HCEC 1CT (cell line): ENCODE measurements at places on chromosomes 1 and 21.

- DNase-seq = no peak
These were observed 58.9 kb downstream of the RHOU start for GRCh38 chr1:228794173-228794572.

DNA sequence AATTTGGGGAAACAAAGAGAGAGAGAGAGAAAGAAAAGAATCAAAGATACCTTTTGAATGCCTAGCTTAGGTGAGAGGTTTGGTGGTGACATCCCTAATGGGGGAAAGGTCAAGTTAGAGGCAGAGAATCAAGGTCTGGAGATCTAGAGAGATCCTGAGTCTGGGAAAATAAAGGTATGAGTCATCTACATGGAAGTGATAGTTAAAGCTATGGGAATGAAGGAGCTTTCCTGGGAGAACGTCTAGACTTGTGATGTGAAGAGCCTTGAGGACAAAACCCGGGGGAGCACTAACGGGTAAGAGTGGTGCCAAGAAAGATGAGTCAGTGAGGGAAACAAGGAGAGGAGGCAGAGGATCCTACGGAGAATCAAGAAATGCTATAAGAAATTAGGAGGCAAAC is 110.8 kb upstream of the RUNX1 start:
- peak; percentile 7 for DNase-seq

DNA sequence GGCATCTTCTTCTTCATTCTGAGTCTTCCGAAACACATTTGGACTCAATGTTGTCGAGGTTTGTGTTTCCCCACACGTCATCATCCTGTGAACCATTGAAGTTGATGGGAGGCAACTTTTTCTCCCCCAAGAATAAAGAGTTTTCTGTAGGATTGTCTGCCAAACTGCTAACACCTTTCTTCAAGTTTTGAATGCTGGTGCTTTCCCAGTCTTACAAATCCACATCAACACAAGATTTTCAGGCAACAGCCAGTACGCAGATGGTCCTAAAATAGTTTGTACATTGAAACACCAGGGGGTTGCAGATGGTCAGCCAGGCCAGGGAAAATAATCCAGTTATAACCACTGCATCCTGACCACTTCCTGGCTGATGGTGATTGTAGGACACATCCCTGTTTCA is 187.9 kb downstream of the DISC1 start:
- no peak for DNase-seq

- no peak for DNase-seq
These were observed 31.4 kb downstream of the CLSTN1 start for GRCh38 chr1:9792156-9793042.

DNA sequence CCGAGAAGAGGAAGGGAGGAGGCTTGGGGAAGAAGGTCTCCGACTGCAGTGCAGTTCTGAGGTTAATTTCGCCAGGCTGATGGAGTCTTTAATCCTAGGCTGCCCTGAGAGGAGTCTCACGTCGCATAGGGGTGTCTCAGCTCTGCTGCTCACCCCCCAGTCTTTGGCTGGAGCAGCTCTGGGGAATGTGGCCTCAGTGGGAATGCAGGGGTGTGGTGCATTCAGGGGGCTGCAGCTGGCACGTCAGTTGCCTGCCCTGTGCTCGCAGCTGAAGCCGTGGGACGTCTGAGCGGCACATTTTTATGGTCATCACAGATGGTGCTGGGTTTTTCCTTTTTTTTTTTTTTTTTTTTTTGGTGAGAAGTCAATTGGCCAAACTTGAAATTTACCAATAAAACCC is 38.2 kb downstream of the ACTN2 start:
- DNase-seq = no peak

GRCh38 chr1:158327481-158327880 is 3.9 kb downstream of the CD1B start:
- no peak for DNase-seq

DNA sequence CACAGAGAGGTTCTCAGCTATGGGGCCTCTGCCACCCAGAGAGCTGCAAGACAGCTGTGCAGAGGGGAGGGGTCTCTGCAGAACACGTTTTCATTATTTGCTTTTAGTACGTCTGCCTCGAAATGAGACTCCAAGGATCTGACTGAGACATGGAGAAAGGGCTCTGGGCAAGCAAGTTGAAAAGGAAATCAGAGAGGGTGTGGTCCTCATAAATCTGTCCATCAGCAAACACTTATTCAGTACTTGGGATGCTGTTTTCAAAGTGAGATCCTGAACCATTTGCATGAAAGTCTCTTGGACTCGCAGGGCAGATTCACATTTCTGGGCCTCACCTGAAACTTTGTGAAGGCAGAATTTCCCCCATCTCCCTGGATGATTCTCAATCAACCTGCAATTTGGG is 197.4 kb upstream of the GALNT2 start:
- DNase-seq = no peak

GRCh38 chr1:203686091-203686632 is 59.5 kb downstream of the ATP2B4 start:
- no peak for DNase-seq

DNA sequence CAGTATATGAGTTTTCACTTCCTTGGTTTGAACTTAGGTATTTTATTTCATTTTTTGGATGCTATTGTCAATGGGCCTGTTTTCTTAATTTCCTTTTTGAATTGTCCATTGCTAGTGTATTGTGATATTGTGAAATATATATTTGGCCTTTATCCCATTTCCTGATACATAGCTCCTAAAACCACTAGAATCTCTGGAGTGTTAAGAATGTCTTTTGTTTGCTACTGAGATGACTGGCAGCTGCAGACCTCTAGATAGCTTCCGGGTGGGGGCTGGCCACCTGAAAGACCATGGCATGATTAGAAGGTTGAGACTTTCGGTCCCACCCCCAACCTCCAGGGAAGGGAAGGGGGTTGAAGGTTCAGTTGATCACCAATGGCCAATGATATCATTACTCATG is 245.4 kb downstream of the KCNJ6 start:
- peak; percentile 77 for DNase-seq

DNA sequence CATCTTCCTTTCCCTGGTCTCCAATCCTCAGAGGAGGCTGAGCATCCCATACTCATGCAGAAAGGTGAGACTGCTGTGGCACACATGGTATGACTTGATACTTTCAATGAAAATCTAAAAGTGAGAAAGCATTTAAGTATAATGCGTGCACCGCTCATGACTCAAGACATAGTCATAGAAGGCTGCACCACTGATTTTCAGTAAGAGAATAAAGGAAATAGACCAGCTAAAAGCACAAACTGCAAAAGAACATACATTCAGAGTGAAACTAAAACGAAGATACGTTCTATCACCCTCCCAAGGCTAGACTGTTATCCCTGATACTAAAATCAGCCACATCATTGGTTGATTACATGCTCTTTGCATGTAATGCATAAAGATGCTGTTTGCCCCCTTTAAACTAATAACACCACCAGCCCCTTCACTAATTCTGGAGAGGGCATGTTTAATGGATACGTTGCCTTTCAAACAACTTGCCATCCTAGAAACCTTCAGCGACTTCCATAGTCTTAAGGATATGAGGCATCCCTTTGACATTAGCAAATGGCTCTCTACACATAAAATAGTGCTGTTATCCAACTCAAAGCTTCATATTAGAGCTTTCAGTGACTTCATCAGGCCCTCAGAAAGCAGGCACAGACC is 2.1 kb downstream of the PLD5 start:
- DNase-seq = no peak

- DNase-seq = peak; percentile 42
These were observed 15.2 kb downstream of the H6PD start for GRCh38 chr1:9249534-9250410.

DNA sequence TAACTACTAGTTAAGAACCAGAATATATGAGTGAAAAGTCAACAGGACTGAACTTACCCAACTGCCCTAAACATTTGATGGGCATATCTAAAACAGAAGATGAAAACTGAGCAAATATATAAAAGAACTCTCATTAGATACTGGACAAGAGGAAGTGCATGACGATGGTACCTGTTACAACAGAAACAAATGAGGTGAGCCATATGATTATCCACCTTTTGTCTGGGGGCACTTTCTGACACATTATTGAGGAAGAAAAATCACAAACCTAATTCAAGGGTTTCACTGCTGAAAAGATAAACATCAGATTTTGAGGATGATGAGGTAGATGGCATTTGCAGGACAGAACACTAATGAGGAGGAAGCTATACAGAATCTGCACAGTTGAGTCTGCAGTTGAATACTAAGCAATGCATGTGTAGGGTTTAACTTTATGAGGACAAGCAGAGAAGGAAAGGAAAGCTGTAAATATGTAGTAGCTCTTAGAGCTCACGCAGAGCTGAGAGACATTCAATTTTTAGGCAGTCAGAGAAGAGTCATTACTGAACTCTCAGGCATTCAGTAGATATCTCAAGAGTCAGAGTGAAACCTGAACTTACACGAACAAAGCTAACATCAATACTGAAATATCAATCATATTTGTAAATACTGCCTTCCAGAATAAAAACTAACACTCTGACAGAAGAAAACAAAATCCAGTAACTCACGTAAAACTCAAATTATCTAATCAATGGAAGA is 262.1 kb downstream of the AKT3 start:
- no peak for DNase-seq

DNA sequence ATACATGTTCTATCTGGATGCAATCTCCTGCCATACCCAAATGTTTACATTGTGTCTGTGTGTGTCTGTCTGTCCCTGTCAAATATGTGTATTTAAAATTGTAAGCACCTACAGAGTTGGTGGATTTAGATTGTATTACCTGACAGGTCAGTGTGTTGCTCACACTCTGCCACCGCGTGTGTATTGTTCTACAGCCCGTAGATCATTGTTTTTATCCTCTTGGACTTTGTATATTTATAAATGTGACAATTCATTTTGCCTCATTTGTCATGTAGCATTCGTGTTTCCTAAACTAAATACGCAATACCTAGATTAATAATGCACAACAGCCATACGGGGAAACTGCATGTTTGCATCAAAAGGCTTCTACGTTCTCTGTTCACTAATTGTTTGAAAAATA is 634 bp downstream of the ALG14 start:
- DNase-seq = peak; percentile 5

DNA sequence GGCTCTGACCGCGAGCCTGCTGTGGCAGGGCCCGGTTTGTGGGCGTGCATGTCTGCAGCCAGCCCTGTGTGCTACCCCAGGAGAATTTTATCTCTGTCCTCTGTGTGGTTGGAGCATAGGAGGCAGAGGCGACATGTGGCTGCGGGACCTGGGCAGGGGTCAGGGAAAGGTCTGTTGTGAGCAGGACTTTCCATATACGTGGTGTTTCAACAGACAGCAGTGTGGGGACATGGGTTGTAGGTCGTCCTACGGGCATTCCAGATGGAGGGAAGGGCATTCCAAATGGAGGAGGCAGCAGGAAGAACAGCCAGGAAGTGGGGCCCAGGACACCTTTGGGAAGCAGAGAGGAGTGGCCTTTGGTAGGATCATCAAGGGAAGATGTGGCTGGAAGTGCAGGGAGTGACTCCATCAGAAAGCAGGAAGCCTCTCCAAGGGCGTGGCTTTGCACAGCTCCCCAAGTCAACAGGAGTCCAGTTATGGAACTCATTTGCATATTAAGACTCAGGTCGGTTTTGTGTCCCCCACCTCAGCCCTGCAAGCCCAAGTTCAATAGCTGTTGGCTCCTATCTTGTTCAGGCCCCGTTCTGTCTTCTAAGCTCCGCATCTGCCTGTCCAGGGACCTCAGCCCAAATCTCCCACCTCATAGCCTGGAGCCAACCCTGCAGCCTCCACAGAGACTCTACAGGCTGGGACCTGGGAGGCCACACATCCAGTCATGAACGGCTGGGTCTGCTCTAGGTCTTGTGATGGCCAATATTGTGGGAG is 309.1 kb downstream of the MATN1 start:
- DNase-seq = no peak

DNA sequence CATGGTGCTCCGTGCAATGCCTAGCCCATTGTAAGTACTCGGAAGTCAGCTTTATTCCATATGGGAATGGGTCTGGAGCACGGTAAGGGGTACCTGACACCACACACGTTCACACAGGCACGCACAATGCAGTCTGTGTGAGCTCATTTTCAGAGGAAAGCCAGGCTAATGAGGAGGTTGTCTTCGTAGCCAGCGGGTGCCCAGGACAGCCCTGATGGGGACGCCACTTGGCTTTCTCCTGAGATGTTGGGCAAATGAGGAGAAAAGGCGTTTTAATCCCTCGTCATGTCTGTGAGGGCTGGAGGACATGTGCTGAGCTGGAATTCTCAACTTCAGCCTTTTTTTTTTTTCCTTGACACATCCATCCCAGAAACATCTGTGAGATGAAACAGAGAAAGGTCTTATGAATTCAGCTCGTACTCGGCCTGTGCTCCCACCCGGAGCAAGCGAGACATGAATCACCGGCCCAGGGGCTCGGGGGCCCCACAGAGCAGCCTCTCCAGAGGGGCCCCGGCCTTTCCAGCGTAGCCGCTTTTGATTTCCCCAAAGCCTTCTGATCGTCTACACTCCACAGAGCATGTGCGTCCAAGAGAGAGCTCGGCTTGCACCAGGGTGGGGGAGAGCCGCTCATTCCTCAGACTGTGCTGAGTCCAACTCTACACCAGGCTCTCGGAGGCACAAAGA is 125.1 kb downstream of the EPHB2 start:
- no peak for DNase-seq

DNA sequence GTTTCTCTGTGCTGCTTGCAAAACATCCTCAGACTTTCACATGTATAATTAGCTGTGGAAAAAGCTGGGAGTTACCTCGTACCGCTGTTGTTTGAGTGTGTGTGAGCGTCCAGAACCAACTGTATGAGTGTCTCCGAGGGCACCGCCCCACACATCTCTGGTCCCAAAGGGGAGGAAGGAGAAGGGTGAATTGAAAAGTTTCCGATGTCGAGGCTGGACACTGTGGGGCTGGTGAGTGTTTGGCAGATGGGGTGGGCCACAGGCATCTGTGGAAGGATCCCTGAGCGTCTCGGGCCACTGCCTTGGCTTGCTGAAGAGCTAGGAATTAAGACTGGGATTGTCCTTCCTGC is 1.2 kb downstream of the ATP2B4 start:
- DNase-seq = peak; percentile 46

- no peak for DNase-seq
These were observed 22.4 kb downstream of the ESRRG start for GRCh38 chr1:216700779-216701178.

GRCh38 chr1:92323473-92324453 is 24.9 kb downstream of the RPAP2 start:
- no peak for DNase-seq

GRCh38 chr1:96752394-96752793 is 30.8 kb downstream of the PTBP2 start:
- DNase-seq = no peak

DNA sequence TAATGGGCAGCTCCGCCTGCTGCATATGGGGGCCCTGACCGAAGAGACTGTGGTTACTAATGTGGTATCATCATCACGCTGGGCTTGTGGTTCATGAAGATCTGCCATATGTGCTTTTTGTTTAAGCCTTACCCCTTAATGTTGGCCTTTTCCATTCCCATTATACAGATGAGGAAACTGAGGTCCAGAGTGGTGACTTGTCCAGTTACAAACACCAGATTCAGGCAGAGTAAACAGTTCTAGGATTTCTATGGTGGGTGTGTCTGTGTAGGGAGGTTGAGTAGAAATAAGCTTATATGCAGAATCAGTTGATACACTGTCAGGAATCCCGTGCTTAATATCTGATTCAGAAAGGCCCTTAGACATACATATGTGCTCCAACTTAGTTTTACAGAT is 691 bp downstream of the UTP11 start:
- no peak for DNase-seq

- no peak for DNase-seq
These were observed 313.1 kb downstream of the PTBP2 start for GRCh38 chr1:97034651-97035050.

- DNase-seq = no peak
These were observed 150.5 kb upstream of the COA6 start for GRCh38 chr1:234222561-234223280.
